ENCODE measurements at places on chromosomes 2 and 18. TPM values are rescaled to one million over a fixed set of nuclear protein-coding genes. Genes with fewer than 3 reads are reported as not detected.

- no peak for DNase-seq
Measured at GRCh38 chr2:66839551-66840320, 404.8 kb downstream of the MEIS1 start.

ECEL1 gene
- total RNA-seq: not detected

- DNase-seq: no peak
Measured at GRCh38 chr2:150911766-150912280, 349.8 kb downstream of the RBM43 start.

DNA sequence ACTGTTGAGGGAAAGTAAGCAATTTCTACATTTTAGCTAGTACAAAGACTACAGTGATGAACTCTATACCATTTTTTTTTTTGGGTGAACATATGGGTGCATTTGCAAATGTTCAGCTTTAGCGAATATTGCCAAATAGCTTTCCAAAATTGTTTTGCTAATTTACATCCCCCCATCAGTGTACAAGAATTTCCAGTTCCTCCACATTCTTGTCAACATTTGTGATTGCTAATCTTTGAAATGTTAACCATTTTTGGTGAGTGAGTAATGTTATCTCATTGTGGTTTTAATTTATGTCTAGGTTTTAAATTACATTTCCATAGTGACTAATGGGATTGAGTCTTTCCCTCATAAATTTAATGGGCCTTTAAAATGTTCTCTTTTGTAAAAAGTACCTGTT is 16.4 kb upstream of the CNRIP1 start:
- no peak for DNase-seq

DNA sequence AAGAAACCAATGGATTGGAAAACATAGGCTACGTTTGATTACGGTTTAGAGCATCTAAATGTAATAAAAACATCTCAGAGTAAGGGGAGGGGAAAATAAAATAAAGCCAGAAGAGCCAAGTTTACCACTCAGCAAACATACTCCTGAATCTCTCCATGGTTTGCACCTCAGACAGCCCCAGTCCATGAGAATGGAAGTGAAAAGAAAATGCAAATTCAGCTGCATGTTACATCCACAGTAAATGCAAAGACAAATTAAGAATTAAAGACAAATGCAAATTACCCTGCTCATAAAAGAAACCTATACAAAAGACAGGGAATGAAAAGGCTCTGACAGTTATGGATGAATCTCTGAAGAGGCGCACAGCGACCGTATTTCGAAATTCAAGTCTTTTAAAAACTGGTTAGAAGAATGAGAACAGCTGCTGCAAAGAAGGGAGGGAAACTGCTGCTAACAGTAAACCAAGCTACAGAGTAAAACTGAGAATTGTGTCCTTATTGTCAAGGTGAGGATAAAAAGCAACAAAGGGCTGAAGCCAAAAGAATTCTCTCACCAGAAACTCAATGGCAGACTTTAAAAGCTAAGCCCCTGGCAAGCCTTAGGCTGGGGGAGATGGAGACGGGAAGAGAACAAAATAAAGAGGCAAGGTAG is 197.9 kb upstream of the ACVR2A start:
- DNase-seq: no peak

DNA sequence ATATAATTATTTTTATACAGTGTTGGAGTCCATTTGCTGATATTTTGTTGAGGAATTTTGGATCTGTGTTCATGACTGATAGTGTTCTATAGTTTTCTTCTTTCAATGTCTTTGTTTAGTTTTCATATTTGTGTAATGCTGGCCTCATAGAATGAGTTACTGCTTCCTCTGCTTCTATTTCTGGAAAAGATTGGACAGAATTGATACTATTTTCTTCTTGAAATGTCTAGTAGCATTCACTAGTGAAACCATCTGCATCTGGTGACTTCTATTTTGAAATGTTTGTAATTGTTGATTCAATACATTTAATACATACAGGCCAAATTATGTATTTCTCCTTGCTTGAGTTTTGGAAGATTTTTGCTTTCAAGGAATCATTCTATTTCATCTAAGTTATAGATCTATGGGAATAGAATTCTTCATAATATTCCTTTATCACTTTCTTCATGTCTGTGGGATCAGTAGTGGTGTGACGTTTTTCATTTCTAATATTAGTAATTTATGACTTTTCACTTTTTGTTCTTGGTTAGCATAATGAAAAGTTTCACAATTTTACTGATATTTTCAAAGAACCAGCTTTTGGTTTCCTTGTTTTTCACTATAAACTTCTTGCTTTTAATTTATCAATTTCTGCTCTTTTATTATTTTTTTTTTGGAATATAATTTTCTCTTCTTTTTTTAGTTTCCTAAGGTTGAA is 509.9 kb upstream of the VRK2 start:
- no peak for DNase-seq

IL37 gene
- not detected for total RNA-seq

DNA sequence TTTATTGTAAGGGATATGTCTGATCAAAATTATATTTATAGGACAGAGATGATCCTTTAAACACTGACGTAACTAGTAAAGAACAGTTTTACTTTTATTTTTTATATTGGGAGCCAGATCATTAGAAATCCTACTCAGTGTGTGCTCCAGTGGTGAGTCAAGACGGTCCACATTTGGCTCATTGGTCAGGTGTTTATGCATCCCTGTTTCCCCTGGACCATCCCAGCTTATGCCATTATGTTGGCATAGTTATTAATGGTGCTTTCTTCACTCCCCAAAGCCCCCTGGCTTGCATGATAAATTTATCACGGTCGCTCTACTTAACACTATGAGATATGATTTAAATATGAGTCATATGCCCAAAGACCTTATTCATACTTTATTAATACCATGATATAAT is 293.4 kb downstream of the XIRP2 start:
- DNase-seq: no peak

- no peak for DNase-seq
Measured at GRCh38 chr2:239259603-239260298, 141.1 kb downstream of the HDAC4 start.

DNA sequence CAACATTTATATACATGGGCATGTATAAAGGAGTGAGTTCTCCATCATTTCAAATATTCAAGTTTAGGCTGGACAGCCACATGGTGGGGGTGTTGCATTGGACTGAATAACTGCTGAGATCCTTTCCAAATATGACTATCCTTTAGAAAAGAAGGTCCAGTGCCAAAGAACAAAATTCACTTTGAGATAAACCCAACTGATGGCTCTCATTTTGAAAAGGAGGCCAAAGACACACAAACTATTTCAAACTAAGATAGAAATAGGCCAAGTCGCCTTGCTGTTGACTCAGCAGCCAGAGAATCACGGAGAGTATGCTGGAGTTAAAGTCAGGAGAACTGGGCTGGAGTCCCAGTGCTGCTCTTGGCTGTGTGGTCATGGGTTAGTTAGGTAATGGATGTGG is 204.5 kb upstream of the LRATD1 start:
- DNase-seq: peak; percentile 26

GRCh38 chr2:96138179-96139145 is at the start of gene ASTL:
Gene ASTL, minus strand, starts transcription at chr2:96138502. Its CDS starts 66 bp downstream, at chr2:96138436.
- DNase-seq: peak; percentile 58

UGT1A4 gene
- not detected for total RNA-seq

DNA sequence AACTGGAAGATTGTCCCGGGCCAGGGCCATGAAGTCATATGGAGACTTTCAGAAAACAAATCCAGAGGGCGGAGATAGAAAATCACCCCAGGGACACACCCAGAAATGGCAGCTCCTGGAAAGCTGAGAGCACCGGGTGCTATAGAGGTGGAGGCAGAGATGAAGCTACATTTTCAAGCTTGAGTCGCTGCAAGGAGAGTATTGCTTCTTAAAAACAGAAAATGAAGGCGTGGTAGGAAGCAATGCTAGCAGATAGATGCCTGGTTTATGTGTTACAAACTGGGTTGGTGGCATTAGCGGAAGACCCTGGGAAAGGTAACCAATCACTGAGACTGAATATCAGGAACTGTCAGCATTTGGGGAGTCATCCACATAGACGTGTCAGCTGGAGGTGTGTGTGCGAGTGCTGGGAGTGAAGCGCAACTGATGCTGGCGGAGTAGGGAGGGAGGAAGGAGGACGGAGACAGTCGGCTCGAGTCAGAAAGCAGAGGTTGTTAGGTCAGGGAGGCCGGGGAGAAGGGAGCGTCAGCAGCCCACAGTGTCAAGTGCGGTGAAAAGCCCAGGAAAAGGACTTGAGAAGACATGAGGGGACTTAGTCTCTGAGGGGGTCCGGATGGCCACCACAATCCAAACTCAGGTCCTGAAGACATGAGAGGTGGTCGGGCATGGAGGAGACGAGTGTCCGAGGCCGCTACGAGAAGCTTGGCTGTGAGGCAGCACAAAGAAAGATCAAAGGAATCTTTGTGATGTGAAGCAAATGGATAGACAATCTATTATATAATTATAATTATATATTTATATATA is 45.4 kb downstream of the C18orf63 start:
- DNase-seq: no peak

RUFY4 gene
- total RNA-seq: not detected

GRCh38 chr2:236582968-236583367 is 13.3 kb downstream of the ACKR3 start:
- DNase-seq: no peak

GRCh38 chr2:85073033-85073432 is 60.2 kb upstream of the TCF7L1 start:
- no peak for DNase-seq

DNA sequence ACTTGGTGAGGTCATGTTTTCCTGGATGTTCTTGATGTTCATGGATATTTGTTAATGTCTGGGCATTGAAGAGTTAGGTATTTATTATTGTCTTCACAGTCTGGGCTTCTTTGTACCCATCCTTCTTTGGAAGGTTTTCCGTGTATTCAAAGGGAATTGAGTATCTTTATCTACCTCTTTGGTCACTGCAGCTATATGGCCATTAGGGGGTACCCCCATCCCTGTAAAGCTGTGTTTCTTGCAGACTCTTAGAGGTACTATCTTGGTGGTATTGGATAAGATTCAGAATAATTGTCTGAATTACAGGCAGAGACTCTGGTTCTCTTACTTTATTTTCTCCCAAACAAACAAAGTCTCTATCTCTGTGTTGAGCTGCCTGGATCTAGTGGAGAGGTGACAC is 401.6 kb upstream of the FSIP2 start:
- no peak for DNase-seq

- no peak for DNase-seq
Measured at GRCh38 chr2:8334866-8335325, 347.0 kb upstream of the ID2 start.

SPR gene
- total RNA-seq: 51.7 TPM

GRCh38 chr2:160206436-160206835 is 6.4 kb upstream of the ITGB6 start:
- no peak for DNase-seq

TMEM200C gene
- total RNA-seq: not detected

CDH7 gene
- total RNA-seq: not detected

SERPINB13 gene
- total RNA-seq: not detected

MAPRE2 gene
- 35.8 TPM for total RNA-seq

ADAM23 gene
- 0.85 TPM for total RNA-seq

DNA sequence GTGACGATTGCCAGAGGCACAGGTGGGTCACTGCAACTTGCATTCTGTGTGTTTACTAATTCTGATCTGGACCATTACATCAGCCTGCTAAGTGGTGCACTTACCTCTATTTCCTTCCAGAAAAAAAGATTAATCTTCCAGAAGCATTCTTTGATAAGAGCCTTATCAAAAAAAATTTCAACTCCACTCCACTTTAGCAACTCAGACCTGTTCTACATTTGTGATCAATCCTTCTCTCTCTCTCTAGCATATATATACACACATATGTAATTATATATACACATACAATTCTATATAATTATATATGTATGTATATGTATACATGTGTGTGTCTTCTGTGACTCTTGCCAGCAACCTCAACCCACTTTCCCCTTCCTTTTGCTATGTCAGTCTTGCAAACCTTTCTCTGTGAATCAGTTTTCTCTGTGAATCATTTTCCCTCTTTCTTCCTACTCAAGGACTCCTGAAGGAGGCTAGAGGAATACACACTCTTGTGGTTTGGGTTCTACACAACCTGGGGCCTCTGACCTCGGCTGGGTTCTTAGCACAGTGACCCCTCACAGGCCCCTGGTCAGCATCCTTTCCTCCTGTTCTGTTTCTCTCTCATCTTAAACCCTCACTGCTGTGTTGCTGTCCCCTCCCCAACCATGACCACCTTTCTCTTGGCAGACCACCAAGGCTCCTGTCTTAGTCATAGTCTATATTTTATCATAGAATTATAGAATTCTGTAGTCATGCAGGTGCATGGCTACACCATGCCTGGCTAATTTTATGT is 130.4 kb upstream of the PELI1 start:
- peak; percentile 29 for DNase-seq

DNA sequence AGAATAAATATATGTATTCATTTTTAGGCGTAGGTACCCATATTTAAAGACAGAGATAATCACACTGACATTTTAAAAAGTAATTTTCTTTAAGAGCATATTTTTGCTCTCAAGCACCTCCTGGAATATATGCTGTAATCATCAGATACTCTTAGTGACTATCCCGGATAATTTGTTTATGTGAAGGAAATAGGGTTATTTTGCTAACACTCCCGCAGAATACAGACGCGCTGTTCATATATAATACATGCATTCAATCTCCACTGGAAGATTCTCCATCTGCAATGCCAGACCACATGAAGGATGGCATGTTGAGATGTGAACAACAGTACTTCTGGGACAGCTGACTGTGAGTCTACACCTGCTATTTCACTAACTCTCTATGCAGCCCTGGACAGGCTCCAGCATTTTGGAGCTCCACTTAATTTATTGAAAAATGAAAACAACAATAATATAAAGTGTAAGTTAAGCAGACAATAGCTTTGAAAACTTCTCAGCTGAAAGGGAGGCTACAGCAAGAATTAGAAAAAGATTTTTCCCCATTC is 430.6 kb downstream of the TMX3 start:
- no peak for DNase-seq

DNA sequence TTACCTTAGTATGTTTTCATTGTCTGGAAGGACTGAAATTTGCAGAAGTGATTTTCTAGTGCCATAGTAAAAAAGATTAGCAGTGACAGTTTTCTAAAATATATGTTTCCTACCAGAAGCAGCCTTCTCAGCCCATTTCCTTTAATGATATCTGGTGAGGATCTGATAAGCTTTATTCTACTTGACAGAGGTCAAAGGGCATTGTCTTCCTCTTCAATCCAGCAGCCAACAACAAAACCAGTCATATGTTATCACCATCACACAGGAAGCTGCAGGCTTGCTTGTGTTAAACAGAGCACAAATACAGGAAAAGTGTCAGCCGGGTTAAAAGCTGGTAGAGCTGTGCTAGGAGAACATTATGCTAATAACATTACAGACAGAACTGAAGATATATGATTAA is 35.6 kb upstream of the ZSWIM2 start:
- DNase-seq: peak; percentile 98

VWA3B gene
- not detected for total RNA-seq

Data from dermis blood vessel endothelial cell (primary cell).